ENCODE measurements at places on chromosomes 1 and 21.
A peak's percentile ranks its signal among the peaks of the same experiment; 100 is the strongest.

- DNase-seq, result no peak
These were observed 247.9 kb downstream of the GRIK3 start for GRCh38 chr1:36786425-36786824.

DNA sequence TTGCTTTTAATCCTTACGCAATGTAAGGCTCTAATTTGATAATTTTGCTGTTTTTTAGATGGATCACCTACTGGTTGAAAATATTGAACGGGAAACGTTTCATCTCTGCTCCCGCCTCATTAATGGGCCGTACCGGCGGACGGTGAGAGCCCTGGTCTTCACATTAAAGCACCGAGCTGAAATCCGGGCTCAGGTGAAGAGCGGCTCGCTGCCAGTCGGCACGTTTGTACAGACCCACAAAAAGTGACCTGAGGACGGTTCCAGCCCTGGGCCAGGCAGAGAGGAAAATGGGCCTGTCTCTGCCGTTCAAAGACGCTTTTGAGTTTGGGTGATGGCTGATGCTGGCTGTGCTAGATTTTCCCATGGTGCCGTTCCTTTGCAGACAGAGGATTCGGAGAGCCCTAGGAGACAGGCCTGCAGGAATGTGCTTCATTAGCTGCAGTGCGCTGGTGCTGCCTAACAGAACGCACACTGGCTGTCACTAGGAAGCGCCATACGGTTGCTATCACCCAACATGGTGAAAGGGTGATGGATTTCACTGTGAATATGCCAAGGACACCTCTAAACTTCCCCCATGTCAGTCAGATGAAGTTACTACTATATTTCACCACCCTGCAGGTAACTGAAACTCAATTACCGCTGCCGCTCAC lies 42.9 kb downstream of the TCEANC2 start:
- no peak for DNase-seq

GRCh38 chr1:167881786-167882185 lies 32.1 kb downstream of the ADCY10 start:
- DNase-seq, result no peak

GRCh38 chr21:45830221-45830640 lies 151.3 kb upstream of the COL6A1 start:
- DNase-seq, result no peak

DNA sequence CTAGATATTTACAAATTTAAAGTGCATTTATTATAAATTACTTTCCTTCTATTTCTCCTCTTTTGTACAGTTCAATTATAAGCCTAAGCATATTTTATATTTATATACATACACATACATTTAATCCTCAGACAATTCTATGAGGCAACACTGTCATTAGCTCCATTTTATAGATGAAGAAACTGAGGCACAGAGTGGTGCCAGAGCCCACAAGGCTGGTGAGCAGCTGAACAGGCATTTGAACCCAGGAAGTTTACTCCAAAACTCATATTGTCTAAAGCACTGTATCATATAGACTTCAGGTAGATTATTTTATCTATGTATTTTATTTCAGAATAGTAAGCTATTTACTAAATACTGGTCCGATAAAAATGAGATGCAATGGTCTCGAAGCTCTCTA lies 52.3 kb downstream of the PTP4A2 start:
- DNase-seq, result no peak

DNA sequence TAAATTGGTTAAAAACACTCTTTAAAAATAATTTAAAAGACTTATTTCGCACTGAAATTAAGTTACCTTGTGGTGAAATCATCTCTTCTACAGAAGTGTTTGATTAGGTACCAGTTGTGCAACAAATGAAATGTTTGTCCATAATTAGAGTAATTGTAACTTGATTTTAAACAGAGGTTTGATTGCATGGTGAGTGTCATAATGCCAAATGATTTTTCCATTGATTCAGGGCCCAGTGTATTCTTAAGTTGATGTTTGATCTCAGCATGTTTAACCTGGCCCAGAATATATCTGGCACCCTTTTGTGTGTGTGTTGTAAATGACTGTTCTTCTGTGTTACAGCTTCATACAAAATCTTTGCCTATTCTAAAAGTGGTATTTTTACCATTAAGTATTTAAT lies 28.5 kb downstream of the LRRC8B start:
- no peak for DNase-seq

GRCh38 chr21:46037331-46038325 lies 56.1 kb downstream of the COL6A1 start:
- no peak for DNase-seq

DNA sequence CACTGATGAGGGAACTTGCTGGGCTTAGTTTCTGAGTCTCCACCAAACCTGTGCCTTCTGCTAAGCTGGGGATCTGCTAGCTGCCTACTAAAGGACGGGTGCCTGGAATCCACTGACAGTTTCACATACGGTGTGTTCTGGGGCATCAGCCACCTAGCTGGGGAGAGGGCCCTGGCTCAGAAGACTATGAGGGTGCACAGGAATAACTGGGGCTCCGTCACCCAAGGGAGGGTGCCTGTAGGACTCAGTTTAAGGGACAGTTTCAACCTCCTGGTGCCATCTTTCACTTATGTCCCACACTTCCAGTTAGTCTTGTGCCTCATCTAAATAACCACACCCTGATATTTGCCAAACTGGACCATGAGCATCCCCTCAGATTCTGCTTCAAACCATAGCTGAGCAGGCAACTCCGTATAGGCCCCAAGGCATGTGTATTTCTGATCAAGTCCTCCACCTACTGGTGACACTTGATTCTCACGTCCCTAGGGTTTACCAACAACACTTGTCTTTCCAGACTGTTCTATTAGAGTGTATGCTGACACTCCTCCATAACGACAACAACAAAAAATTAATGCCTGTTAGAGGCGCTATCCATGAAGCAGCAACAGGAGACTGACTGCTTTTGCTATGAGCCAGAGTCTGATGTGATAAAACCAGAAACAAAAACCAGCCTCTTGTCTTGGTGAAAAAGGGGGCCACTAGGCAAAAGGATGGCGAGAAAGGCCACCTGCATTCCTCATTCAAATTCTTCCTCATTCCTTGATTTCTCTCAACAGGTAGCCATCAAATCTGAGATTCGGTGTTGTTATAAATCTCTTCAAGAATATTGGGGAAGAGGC lies 55.0 kb upstream of the PAXBP1 start:
- DNase-seq, result peak; percentile 27

- no peak for DNase-seq
These were observed 838 bp upstream of the DISP1 start for GRCh38 chr1:222813866-222814535.

DNA sequence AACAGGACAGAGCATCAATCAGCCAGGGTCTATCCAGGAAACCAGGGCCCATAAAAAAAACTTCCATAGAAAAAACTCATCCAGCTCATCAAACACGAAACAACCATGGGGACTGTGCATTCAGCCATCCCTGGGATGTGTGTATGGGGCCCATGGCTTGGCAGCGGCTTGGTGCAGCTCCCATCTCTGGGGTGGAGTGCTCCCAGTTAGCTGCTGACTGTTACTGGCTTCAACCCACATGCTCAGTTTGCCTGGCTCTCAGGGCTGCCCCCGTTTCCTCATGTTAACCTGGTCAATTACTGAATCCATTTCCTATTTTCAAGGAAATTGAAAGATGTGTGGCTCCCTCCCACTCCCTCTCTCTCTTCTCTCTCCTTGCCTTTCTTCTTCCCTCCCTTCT lies 37.3 kb upstream of the STUM start:
- DNase-seq, result no peak

GRCh38 chr1:205976036-205976435 lies 27.2 kb downstream of the RAB7B start:
- DNase-seq, result no peak

- peak; percentile 78 for DNase-seq
These were observed at the start of the genes HSF2BP and RRP1B for GRCh38 chr21:43659136-43660000. HSF2BP (minus strand) TSS chr21:43659488; CDS start chr21:43658096, 1,392 bp downstream. RRP1B (plus strand) TSS chr21:43659560; CDS start chr21:43659665, 105 bp downstream.

DNA sequence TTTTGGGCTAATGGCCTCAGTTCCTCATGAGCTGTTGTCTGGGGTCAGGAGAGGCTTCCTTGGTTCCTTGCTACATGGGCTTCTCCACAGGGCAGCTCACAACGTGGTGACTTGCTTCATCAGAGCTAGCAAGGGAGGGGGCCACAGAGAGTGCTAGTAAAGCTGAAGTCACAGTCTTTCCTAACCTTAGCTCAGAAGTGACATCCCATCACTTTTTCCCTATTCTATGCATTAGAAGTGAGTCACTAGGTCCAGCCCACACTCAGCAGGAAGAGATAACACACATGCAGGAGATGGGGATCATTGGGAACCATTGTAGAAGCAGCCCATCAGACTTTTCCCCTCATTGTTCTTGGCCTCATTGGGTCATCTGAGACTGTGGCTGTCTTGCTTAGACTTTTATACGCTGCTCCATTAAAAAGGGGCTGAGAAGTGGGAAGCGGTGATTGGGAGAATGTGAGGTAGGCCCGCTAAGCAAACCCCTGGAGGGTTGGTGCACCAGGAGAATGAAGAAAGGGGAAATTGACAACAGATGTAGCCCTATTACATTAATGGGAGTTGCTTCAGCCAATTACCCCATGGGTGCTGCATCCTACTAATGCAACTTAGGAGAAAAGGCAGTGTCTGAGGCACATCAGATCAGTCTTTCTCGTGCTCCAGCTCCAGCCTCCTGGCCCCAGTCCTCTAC lies 22.1 kb upstream of the IGSF21 start:
- no peak for DNase-seq

DNA sequence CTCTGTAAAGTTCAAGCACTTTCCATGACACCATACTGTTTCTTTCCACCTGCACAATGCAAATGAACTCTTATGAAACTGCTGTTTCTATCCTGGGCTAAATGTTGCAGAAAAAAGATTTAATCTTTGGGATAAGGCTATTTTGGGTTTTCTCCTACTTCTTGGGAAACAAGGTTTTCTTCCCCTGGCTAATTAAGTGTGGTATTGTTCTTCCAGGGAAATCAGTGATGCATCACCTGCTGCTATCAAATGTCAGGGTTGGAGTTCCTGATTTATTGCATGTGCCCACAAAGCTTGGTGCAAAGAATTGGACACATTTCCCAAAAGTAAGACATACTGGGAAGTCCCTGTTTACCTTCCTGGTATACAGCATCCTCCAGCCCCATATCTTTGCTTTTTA lies 6.0 kb upstream of the RGS4 start:
- no peak for DNase-seq

DNA sequence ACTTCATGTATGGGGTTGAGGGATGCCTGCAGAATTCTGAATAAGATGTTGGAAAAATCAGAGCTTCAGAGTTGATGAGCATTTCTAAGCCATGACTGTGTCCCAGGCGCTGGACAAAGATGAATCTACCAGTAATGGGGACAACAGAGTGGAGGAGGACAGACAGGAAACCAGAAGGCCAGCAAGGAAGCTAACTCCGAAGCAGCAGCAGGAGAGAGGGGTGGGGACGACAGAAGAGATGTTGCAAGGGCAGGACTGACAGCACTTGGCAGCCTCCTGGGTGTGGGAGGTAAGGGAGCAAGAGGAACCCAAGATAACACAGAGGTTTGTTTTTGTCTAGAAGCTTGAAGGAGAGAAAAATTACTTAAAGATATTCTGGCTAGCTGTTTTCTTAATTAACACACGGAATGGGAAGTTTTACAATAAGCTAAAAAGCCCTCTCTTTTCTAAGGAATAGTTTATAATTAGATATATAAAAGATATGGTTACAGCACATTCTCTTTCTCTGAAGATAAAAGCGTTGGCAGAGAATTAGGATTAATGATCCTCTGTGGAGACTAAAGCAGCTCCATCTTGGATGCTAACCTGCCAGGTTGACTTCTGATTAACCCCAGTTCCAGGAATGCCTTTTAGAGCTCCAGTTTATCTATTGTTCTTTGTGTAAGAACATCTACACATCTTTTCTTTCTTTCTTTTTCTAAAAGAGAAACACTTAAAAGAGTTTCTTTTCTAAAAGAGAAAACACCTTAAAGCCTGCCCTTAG lies 92.7 kb downstream of the TENT5C start:
- no peak for DNase-seq

DNA sequence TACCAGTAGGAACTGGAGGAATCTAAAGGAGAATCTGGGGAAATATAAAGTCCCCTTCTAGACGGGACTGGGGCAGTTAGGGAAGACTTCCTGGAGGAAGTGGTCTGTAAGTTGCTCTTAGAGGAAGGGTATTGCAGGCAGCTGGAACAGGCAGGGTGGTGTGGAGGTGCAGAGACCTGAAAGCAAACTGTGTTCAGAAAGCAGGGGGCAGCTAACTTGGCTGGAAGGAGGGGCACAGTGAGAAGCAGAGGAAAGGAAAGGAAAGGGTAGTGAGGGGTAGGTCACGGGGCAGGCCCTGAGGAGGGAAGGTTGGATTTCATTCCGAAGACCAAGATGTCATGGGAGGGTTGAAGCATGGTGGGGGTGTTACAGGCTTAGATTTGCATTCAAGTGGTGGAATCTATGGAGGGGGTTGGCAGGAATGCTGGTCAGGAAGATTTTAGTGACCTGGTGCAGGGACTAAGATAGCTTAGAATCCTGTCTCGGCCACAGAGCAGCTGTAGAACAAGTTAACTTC lies 240.7 kb downstream of the FOXD2 start:
- DNase-seq, result no peak

GRCh38 chr1:34794001-34794789 lies 1.4 kb downstream of the GJA4 start:
- DNase-seq, result peak; percentile 28

DNA sequence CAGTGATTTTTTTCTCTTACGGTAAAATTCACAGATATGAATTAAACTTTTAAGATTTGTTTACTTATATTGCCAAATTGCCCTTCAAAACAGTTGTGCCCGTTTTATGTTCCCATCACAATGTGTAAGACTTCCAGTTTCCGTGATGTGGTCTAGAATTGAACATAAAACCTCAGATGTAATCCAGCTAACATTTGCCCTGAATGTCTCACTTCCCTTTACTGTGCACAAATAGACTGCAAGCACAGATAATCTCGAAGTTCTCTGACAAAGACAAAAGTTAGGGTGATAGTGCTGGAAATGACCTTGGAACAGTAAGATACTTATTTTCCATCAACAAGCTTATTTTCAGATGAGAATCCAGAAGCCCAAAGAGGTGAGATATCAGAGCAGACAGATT lies 177.5 kb downstream of the ZZZ3 start:
- DNase-seq, result no peak
